ENCODE measurements at places on chromosomes 12 and 14.

DNA sequence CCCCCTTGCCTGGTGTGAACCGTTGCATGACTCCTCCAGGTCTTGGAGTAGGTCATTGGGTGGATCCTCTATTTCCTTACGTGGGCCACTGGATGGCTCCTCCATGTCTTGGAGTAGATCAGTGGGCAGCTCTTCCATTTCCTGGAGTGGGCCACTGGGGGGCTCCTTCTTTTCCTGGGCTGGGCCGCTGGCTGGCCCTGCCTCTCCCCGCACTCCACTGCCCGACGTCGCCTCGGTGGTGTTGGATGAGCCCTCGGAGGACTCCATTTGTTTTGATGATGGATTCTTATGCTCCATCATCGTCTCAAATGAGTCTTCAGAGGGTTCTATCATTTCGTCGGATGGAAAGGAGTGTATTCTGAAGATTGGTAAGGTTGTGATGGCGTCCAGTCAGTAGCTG lies 19.1 kb downstream of the RTL1 start:
- no peak for DNase-seq

DNA sequence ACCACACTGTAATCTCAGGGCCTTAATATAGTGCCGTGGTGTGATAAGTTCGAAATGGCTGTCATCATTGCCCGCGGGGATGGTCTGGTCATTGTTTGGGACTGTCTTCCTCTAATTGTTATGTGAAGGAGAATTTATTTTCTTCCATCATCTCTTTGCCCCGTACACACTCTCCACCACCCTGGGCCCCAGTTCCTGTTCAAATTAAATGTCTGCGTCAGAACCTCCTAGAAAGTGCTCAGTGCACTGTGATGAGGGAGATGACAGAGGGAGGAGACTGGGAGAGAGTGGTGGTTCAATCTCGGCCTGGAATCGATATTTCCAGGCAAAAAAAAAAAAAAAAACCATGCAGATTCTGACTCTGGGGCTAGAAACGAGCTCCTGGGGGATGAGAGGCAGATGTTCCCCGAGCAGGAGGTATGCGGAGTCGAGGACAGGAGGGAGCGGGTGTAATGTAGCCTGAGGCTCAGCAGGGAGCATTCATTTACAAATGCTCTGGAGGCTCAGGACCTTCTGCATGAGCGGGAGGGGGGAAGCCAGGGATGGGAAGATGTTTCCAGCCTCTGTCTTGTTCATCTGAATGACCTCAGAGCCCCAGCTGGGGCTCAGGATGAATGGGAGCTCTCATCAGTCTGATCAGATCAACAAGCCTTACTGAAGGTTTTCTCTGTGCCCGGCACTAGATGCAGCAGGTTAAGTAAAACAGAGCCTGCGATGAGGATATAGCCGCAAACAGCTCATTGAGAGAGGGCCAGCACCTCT lies 219.5 kb downstream of the TBX5 start:
- DNase-seq: no peak

- no peak for DNase-seq
Measured at GRCh38 chr12:53198486-53199110, 8.5 kb downstream of the ITGB7 start.

- DNase-seq: no peak
Measured at GRCh38 chr12:107612508-107612907, 73.1 kb upstream of the PWP1 start.

DNA sequence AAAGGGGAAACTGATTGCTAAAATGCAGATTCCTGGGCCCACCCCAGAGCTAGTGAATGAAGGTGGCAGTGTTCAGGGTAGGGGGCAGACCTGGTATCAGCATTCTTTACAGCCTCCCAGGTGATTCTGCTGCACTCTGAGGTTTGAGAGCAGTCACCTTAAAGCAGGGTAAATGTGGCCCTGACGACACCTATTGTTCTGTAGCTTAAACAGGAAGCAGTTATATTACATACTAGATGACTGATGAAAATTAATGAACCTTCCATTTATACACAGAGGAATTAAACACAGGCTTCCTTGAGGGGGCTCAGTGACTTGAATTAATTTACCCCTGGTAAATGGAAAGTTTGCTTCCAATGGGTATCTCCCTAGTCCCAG lies 25.3 kb downstream of the NUAK1 start:
- DNase-seq: no peak

- DNase-seq: no peak
Measured at GRCh38 chr12:1373901-1374735, 220.3 kb downstream of the FBXL14 start.

DNA sequence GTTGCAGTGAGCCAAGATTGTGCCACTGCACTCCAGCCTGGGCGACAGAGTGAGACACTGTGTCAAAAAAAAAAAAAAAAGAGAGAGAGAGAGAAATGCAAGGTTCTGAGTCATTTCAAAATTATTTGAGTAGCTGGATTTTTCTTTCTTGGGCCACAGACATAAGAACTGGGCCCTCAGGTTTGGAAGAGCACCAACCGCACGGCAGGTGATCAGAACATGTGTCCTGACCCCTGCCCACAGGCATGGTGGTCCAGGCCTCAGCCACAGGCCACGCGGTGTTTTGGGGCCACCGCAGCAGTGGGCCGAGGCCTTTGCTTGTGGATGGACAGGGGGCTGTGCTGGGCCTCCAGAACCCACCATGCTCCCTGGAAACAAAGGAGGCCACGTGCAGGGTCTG lies 126.7 kb downstream of the CALM1 start:
- DNase-seq: no peak

- DNase-seq: no peak
Measured at GRCh38 chr14:99158646-99159165, 113.3 kb downstream of the BCL11B start.

GRCh38 chr14:28608851-28609828 lies 157.4 kb upstream of the FOXG1 start:
- no peak for DNase-seq

DNA sequence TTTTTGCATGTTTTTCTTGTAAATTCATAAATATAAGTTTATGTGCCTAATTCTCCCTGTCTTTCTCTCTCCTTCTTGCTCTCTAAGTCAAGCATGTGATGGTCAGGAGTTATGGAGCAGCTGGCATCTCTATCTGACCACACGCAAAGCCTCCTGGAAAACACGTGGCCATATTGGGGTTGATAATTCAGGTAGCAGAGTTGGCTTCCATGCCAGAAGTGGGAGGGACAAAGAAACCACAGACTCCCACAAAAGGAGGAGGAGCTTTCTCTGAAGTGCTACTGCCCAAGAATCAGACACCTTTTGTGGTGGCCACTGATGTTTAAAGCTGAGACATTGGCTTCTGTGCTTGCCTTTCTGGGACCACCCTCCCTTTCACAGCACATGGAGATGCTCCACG lies 517.6 kb upstream of the TMEM132C start:
- DNase-seq: no peak

GRCh38 chr14:50600849-50601248 lies 40.9 kb downstream of the ATL1 start:
- no peak for DNase-seq

GRCh38 chr14:101301011-101301410 lies 260.3 kb upstream of the DIO3 start:
- no peak for DNase-seq

DNA sequence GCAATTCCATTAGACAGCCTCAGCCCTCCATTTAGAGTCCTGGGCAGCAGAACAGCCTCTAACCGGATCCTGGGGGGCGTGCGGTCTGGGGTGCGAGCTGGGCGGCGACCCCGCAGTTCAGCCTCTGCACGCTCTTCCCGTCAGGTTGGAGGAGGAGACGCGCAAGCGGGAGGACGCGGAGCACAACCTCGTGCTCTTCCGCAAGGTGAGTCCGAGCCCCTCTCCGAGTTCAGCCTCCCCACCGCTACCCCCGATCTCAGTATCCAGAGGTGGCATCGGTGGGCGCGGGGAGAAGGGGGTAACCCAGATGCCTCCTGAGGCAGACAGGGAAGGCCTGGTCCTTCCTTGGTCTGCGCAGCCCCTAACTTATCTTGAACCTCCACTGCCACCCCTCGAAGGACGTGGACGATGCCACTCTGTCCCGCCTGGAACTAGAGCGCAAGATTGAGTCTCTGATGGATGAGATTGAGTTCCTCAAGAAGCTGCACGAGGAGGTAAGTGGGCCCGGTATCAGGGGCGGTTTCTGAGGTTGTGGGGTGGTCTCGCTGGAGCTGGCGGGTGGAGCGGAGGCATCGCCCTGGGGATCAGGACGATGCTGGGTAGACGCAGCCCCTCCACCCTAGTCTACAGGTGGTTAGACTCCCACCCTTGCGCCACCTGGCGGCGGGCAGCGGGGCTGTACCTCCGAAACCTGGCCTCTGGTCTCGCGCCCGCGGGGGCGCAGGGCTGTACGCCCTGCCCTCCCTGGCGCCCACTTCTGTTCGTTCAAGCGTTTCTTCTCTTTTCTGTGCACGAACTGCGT lies 1.3 kb downstream of the PRPH start:
- DNase-seq: peak; percentile 62

GRCh38 chr12:124705545-124706138 lies 138.2 kb upstream of the NCOR2 start:
- no peak for DNase-seq

GRCh38 chr12:45730348-45731189 lies 1.1 kb downstream of the ARID2 start:
- DNase-seq: peak; percentile 46

- DNase-seq: no peak
Measured at GRCh38 chr14:68675233-68675577, 117.7 kb downstream of the ZFP36L1 start.

DNA sequence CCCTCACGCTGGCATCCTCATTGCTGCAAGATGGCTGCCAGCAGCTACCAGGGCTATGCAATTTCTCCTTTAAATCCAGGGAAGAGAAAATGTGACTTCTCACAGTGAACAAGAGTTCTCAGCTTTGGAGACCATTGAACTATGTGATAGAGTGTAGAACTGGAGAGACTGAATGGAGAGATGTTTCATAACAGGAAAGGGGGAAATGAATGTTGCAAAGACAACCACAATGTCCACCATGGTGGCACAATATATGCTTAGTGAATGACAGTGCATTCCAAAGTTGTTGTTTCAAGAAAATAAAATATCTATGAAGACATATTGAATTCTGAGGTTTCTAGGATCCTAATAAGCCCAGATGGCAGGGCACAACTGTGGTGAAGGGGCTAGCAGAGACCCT lies 13.2 kb upstream of the COCH start:
- DNase-seq: no peak

- DNase-seq: no peak
Measured at GRCh38 chr12:34296143-34297041, 274.1 kb downstream of the ALG10 start.

GRCh38 chr12:117002051-117002817 lies 91.5 kb downstream of the FBXW8 start:
- DNase-seq: no peak

DNA sequence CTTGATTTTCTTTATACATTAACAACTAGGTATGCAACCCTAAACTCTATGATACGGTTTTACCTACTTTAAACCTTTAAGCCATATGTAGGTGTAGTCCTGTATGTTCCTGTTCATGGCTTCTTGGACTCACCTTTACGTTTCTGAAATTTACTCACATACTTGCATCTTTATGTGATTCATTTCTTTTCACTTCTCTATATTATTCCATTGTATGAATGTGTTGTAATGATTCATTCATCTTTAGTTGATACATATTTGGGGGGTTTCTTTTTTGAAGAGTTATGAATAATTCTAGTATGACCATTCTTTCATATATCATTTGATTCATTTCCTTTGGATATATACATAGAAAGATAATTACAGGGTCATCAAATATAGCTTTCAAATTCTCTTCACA lies 2.4 kb upstream of the TAS2R50 start:
- DNase-seq: no peak

GRCh38 chr14:76546426-76547221 lies 170.7 kb downstream of the ESRRB start:
- DNase-seq: no peak

DNA sequence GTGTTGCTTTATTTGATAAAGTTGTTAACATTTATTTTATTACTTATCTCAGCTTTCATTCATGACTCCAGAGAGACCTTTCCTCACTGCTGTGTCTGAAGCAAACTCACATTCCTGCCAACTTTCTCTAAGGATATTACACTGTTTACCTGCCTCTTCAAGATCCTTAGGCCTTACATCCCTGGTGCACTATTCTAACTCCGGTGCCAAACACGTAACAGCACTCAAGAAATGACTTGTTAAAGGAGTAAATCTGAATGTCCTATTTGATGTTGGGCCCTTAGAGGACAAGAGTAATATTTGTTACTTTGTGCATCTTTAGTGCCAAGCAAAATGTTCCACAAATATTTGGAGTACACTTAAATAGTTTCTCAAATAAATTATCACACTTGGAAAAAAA lies 324.1 kb upstream of the FLRT2 start:
- no peak for DNase-seq

DNA sequence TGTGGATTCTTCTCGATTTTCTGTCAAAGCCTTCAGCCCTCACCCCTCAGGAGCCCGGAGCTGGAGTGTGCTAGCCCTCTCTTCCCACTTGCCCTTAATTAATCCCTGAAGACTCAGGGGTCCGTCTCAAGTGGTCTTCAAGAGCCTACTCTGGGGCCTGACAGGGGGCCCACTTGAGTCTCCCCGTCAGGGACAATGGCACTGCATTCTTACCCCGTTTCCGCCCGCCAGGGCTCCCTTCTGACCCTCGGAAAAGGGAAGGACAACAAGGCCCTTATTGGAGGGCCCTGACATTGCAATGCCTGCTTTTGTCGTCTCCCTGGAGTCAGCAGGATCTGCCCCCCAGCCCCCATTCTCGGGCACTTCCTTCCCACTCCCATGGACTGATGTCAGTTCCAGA lies 34.4 kb downstream of the TBX3 start:
- no peak for DNase-seq

- DNase-seq: no peak
Measured at GRCh38 chr12:71008616-71009015, 88.1 kb upstream of the PTPRR start.

DNA sequence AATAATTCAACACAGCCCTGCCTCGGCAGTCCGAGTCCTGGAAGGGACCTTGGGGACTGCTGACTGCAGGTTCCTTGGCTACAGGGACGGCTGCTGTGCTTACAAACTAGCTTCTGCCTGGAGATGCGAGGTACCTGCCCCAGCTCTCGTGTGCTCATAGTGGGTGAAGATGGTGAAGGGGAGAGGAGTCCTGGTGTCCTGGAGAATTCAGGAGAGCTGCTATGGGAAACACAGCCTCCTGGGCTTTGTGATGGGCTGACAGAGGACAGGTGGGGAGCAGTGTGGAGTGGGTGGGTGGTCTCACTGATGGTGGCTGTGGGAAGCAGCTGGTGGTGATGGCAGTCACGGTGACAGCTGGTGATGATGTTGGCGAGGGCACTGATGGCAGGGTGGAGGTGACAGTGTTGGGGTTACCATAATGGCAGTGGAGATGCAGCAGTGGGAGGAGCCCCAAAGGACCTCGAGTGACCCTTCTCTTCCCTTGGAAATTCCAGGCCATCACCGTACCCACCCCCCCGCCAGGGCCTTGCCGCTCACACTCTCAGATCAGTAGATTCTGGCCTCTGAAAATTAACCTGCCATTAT lies 32.8 kb downstream of the HVCN1 start:
- no peak for DNase-seq

Measured in stimulated activated CD4-positive, alpha-beta T cell treated with anti-CD3 and anti-CD28 coated beads, Interleukin-12 subunit alpha, Interleukin-12 subunit beta, amount 100 ng/mL, for 48 hours (primary cell).